Dermis microvascular lymphatic vessel endothelial cell (primary cell): ENCODE measurements at places on chromosomes 6 and 20. TPM values are rescaled to one million over a fixed set of nuclear protein-coding genes. Genes with fewer than 3 reads are reported as not detected.

GRCh38 chr20:3226864-3227263 is 12.1 kb downstream of the SLC4A11 start:
- DNase-seq: no peak

DNA sequence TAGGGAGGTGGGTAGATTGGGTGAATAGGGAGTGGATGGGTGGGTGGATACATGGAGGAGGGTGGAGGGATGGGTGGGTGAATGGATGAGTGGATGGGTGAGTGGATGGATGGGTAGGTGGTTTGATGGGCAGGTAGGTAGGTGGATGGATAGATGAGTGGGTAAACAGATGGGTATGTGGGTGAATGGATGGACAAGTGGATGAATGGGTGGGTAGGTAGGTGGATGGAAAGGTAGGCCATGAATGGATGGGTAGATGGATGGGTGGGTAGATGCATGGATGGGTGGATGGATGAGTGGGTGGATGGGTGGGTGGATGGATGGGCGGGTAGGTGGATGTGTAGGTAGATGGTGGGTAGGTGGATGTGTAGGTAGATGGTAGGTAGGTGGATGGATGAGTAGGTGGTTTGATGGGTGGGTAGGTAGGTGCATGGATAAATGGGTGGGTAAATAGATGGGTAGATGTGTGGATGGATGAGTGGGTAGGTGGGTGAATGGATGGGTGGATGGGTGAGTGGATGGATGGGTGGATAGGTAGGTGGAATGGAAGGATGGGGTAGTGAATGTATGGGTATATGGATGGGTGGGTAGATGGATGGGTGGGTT is 51.4 kb downstream of the NPEPL1 start:
- DNase-seq: no peak

DNA sequence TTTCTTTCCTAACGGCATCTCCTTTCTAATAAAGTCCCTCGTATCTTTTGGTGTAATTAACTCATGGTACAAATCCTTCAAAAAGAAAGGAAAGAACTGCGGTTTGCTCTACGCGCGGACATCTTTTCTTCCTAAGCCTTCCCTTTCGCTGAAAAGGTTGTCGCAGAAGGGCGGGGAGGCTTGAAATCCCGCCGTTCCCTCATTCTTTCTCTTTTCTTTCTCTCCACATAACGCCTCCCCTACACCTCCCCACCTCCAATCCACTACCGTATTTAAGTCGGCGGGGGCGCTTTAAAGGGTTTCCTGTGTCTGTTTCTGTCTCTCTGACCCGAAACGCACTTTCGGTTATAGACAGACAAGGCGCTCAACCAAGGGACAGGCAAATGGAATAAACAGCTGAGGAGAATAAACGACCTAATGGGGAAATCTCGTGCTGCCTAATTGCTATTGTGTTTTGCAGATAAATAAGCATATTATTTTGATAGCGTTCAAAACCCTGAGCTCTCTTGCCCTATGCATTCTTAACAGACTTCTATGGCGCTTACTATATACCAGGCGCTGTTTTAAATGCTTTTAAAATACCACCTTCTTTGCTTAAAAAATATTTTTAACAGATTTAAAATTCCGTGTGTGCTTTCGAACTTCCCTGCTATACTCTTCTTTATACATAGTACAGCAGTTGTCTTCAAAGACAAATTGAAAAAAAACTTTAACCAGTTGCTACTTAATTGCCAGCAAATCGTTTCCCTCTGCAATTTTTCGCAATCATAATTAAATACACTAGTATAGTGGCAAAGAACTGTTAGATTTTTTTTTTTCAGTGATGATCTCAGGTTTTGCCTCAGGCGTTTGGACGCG is 2.5 kb upstream of the HEY2 start:
- DNase-seq: no peak

DNA sequence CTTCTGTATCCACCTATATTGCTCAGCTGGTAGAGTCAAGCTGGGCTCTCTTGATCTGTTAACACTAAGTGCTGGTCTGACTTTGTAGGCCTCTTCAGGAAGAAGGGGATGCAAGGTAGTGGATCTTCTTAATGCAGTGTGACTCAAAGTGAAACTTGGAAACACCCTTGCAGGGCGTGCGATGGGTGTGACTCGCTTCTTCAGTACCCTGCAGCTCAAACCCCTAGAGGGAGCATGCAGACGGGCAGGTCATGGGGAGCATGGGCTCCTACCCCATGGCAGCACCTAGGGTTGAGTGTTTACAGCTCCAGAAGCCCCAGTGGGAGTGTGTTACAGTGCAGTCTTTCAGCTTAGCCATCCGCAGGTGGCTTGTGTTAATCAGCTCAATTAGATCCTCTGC is 757 bp upstream of the SAMD3 start:
- no peak for DNase-seq

GRCh38 chr20:22490287-22491193 is 93.8 kb downstream of the FOXA2 start:
- no peak for DNase-seq

DNA sequence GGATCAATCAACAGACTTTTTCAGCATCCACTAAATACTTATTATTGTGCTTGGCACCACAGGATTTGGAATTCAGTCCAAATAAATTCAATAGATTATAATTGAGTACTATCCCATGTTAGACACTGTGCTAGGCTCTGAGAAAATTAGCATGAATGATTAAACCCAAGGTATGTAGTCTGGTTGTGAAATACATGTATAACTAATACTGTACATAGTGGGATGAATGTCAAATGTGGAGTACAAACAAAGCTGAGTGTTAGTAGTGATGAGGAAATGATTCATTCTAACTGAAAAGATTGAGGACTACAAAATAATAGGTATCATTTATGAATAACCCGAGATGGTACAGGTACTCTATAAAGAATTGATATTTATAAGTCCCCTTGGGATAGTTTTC is 111.9 kb upstream of the FLRT3 start:
- DNase-seq: no peak

DNA sequence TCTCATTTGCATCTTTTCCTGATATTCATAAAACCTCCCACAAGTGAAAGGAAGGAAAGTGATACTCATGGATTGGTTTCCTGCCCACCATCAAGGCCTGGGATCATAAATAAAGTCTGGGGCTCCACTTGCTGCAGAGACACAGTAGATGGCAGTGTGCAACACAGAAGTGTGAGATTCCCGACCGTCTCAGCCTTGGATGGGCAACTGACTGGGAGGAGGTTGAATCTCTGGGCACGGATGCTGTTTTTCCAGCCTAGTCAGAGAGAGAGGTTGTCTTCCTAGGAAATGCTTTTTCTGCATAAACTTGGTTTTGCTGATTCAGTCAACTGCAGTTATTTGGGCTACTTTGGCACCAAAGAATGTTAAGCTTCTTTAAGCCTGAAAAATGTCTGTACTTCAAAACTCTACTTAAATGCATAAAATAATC is 9.9 kb upstream of the RFPL4B start:
- peak; percentile 91 for DNase-seq

DNA sequence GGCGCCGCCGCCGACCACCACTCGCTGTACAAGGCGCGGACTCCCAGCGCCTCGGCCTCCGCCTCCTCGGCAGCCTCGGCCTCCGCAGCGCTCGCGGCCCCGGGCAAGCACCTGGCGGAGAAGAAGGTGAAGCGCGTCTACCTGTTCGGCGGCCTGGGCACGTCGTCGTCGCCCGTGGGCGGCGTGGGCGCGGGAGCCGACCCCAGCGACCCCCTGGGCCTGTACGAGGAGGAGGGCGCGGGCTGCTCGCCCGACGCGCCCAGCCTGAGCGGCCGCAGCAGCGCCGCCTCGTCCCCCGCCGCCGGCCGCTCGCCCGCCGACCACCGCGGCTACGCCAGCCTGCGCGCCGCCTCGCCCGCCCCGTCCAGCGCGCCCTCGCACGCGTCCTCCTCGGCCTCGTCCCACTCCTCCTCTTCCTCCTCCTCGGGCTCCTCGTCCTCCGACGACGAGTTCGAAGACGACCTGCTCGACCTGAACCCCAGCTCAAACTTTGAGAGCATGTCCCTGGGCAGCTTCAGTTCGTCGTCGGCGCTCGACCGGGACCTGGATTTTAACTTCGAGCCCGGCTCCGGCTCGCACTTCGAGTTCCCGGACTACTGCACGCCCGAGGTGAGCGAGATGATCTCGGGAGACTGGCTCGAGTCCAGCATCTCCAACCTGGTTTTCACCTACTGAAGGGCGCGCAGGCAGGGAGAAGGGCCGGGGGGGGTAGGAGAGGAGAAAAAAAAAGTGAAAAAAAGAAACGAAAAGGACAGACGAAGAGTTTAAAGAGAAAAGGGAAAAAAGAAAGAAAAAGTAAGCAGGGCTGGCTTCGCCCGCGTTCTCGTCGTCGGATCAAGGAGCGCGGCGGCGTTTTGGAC is 2.0 kb downstream of the SOX4 start:
- peak; percentile 23 for DNase-seq

- no peak for DNase-seq
Measured at GRCh38 chr20:3116341-3116740, 31.8 kb upstream of the AVP start.

DNA sequence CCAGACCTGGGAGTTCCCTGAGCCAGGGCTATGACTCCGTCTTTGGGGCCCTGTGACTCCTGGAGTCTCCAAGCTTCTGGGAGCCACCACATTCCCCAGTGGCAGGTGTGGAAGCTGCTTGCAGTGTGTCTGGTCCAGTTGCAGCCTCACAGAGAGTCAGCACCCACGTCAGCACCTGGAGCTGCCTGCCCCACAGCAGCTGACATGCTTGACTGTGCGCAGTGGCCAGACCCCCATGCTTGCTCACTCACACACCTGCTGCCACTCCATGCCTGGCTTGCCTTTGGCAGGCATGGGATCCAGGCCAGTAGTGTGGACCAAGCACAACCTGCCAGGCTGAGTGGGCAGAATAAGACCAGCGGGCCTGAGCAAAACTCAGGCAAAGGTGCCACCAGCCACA is 31.0 kb upstream of the ASIP start:
- no peak for DNase-seq

DNA sequence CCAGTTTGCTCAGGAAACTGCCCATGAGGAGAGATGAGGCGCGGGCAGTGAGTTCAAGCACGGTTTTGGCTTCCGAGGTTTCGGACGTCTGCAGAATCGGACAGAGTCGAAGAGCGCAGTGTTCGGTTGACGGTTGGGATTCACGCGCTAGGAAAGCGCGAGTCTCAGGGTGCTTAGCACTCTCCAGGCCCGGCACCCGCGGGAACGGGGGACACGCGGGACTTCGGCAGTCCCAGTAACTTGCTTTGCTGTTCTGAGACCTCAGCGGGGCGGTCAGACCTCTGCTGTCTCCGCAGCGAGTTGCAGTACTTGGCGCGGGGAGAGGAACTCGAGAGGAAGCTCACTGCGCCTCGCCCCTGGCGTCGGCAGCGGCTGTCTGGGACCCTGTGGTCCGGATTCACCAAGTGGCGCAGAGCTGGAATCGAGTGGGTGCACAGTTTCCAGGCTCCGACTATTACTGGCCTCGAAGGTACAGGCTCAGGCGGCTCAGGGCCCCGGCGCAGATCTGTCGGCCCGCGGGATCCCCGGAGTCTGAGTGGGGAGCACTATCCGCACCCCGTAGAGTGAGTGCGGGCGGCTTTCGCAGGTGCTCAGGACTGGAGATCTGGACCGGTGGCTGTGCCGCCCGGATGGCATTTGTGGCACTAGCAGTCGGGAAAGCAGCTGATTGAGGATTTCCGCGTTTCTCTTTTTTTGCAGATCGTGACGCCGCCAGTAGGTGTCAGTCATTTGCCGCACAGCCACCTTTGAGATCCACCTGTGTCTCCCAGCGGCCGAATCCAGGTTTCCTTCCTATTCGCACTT is at the start of gene POM121L2:
Gene POM121L2 (minus strand): TSS at position 128 of the 804 bp plus-strand sequence. CDS start 103 bp downstream, at position 25.
- peak; percentile 67 for DNase-seq

DNA sequence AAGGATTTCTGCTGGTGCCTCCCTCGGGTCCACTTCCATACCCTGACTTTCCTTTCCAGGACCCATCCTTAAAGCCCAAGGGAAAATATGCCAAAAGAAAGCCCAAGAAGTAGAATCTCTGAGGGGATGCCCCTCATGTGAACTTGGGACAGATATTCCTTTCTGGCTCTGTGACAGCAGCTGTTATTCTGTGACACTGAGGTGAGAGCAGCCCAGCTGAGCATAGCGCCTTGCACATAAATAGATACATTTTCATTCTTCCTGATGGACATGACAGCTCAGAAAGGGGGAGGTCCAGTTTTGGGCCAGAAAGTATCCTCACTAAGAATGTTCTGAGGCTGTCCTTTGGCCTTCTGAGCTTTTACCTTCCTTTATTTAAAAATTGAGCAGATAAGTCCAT is 353.2 kb downstream of the SAMD5 start:
- no peak for DNase-seq

- DNase-seq: no peak
Measured at GRCh38 chr6:144845186-144845585, 560.1 kb downstream of the UTRN start.

DNA sequence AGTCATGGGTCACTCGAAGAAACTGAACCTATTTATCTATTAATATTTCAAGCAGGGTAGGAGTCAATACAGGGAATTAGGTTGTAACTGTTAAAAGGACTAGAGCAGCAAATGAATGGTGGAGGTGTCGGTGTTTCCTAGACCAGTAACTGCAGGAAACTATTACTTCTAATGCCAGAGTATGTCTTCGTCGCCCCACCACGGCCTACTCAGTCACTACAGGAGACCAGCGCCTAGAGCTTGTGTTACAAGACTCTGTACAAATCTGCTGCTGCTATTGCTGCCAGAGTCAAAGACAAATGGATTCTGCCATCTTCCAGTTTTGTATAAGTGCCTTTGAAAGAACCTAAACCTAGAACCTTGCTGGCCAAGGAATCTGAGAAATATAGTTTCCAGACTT is 343.9 kb downstream of the SOX4 start:
- DNase-seq: no peak

DNA sequence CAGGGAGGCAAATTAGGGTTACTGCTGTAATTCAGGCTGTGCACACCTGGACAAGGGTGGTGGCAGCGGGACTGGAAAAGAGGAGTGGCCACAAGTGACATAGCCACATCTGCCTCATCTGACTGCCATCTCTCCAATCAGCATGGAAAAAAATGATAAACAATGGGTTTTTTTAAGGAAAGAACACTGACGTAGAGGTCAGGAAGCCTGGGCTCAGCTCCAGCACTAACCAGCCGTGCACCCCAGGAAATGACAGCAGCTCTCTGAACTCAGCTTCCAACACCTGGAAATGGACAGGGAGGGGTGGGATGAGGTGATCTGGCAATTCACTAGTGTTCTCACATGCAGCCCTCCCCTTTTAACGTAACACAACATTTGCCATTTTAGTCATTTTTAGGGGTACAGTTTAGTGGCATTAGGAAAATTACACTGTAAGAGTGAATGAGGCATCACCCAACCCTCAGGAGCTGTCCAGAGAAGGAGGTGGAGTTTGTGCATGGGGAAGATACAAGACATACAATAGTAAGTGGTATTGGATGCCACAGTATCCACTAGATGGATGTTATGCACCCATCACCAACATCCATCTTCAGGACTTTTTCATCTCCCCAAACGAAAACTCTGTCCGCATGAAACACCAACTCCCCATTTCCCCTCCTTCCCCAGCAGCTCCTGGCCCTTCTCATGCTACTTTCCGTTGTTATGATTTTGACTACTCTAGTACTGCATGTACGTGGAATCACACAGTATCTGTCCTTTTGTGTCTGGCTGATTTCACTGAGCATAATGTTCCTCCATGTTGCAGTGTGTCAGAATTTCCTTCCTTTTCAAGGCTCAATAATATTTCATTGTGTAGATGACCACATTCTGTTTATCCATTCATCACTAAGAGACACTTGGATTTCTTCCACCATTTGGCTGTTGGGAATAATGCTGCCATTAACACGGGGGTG is 215.5 kb upstream of the ECI2 start:
- DNase-seq: peak; percentile 97

EEF1A2 gene
- total RNA-seq: 9.2 and 22.0 TPM in 2 replicates

KIF25 gene
- total RNA-seq: under 0.01 TPM in 1 of 2 replicates, not detected in the other
